T-helper 22 cell (primary cell): ENCODE measurements at places on chromosomes 2 and 18.

DNA sequence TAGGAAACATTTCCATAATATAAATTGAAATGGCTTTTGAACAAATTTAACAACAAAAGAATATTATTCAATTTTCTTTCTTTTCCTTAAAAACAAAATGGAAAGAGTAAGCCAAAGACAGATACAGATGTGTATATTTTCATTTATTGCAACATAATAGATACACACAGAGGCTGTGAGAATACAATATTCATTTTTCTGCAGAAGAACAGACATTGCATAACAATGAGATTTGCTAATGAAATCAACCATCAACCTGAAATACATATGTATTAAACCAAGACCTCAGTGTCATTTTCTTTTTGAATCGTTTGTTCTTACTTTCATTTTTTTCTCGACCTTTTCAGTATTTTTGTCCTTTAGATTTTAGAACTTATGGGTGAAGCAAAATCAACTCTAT is 95.1 kb downstream of the BAZ2B start:
- no peak for DNase-seq

GRCh38 chr2:185811580-185811979 is 73.0 kb downstream of the FSIP2 start:
- DNase-seq = no peak

DNA sequence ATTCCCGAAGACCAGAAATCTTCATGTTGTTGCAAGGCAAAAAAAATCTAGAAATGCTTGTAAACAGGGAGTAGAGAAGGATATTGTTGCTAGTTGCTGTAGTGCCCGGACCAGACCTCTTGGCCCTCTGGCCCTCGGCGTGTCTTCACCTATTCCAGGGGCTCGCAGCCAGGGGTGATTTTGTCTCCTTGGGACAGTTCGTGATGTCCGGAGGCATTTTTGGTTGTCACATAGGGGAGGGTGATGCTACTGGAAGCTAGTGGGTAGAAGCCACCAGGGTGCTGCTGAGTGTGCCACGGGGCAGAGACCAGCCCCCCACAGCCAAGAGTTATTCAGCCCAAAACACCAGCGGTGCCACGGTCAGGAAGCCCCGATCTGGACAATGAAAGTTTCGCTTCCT is 230.7 kb downstream of the GBX2 start:
- DNase-seq = no peak

DNA sequence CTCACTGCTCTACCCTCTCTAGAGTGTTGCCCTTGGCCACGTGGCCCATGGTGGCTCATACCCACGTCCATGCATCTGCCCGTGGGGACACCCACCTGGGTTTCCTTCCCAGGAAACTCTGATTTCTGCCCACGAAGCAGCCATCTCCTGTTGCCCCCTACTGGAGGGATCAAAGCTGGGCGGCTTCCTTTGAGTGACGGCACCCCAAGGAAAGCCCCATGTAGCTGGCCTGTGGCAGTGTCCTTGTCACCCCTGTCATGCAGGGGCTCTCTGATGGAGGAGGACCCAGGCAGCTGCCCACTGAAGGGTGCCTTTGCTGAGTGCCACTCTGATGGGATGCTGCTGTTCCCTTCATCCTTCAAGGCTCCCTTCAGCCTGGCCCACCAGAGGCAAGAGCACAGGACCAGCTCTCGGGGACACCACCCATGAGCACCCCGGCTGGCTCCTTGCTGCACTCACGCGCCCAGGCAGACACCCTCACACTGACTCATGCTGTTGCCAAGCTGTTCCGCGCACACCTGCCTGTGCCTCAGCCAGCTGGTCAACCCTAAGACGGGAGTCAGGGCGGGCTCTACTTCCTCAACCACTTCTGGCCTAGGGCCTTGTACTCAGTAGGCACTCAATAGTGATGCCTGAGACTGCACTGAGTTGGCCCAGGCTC is 101.1 kb downstream of the CTIF start:
- no peak for DNase-seq

- DNase-seq = no peak
Observed at GRCh38 chr2:234869969-234870368, 81.8 kb upstream of the SH3BP4 start.

GRCh38 chr2:241799522-241800197 is 9.3 kb upstream of the NEU4 start:
- no peak for DNase-seq

- no peak for DNase-seq
Observed at GRCh38 chr2:236632295-236633218, 62.9 kb downstream of the ACKR3 start.

DNA sequence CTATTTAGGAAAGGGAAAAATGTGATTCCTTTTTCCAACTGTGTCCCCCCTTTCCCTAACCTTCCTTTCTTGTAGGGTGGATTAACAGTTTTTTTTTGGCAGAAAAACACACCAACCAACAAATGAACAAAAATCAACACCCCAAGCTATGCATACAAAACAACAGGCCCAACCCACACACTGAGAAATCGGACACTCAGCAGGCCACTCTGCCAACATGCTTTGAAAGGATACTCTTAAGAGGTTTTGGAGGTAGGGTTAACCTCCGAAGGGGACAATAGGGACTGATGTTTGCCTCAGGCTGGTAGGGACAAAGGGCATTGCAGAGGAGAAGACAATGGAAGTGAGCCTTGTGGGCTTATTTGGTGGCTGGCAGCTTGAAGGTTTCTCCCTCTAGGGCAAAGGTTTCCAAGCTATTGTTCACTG is 33.1 kb upstream of the POLE4 start:
- no peak for DNase-seq

DNA sequence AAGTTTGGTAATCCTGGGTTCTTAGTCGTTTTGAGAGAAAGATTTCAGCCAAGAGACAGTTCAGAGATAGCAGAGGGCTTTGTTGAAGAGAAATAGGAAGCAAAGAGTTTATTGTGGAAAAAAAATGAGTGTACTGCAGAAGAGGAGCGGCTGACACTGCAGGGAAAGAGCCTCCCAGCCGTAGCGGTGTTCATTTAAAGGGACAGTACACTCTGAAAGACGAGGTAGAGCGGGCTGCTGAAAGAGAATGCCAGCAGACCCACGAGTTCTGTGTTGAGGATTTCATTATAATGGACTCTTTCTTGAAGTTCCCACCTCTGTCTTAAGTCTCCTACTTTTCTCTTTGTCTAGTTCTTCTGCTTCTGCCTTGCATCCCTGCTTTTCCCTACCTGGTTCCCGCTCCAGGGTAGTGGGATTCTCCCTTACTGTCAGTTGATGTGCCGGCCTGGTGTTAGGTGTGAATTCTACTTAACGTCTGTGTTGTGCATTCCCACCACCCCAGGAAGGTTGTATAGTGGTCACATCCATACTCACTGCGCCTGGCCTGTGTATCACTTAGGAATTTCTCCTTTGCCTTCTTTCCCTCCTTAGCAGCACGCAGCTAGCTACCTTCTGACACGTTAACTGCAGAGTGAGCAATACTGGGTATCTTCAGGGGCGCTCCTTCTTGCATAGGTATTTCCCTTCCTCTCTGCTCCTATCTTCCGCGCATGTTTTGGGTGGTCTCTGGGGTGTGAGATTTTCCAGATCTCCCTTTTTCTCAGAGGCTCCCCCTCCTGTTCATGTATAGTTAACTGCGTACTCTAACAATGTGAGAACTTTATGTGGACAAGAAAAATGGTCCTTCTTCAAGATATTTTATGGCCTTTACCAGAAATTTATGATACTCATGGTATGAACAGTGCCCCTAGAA is 164.5 kb downstream of the PTH2R start:
- DNase-seq = no peak

DNA sequence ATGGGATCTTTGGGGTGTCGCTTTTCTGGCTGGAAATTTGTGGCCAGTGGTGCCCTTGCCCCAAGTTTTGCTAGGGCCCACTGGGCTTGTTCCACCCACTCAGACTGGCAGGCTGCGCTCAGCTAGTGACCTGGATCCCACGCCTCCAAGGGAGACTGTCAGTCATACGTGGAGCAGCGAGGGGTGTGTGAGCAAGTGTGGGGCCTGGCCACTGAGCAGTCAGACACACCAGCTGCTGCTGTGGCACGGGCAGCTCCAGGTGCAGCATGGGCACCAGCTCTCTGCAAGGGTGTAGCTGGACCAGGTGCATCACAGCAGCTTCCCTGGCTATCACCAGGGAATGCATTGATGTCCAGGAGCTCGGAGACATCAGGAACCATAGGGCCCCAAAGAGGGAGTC is 327.0 kb downstream of the NR4A2 start:
- no peak for DNase-seq

DNA sequence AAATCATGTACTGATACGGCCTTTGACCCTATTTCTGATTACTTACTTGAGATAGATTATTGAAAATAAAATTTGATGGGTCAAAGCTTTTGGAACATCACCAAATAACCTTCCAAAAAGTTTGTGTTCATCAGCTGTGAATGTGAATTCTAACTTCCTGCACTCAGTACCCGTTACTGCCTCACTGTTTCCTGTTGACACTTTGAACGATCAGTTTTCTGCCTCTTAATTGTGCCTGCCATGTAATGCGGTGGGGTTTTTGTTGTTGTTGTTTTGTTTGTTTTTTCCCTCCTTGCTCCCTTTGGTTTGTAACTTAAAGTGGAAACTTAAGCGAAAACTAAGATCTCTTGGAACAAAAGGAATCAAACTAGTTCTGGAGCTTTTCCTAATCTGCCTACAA is 18.9 kb downstream of the ATG16L1 start:
- DNase-seq = no peak

- no peak for DNase-seq
Observed at GRCh38 chr2:65198737-65199136, 28.9 kb upstream of the ACTR2 start.

GRCh38 chr2:144310484-144310883 is 209.4 kb downstream of the ZEB2 start:
- DNase-seq = no peak

DNA sequence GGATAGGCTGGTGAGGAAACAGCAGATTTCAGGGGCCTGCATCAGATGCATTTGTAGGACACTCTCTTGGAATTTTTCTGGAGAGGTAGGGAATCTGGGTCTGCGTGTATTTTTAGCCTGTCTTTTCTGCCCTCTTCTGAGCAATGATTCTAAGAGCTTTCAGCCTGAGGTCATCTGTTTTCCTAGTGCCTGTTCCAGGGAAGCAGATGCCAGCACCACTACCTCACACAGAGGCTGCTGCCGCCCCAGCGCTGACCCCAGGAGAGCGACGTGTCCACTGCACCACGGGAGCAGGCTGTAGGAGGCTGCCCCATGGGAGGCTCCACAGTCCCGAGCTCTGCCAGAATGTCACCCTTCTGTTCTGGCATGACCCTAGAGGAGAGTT is 316.5 kb downstream of the CYP26B1 start:
- no peak for DNase-seq

DNA sequence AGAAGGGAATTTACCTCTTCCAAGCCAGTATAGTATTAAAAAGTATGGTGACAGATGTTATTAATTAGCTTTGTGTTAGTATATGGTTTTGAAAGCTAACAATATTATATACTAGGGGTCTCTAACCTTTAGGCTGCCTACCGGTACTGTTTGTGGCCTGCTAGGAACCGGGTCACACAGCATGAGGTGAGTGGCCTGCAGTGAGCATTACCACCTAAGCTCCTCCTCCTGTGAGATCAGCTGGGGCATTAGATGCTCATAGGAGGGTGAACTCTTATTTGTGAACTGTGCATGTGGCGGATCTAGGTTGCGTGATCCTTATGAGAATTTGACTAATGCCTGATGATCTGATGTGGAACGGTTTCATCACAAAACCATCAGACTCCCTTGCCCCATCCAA is 583.4 kb upstream of the CDH2 start:
- no peak for DNase-seq
